ENCODE measurements at places on chromosomes 5 and 9. TPM values are rescaled to one million over a fixed set of nuclear protein-coding genes. Genes with fewer than 3 reads are reported as not detected.

The ZBTB34 gene
- 2.3 TPM for total RNA-seq

The ADAM19 gene
- total RNA-seq = 71.8 TPM

The ADAMTS16 gene
- 2.6 TPM for total RNA-seq

The TNFSF15 gene
- total RNA-seq = 0.06 TPM

DNA sequence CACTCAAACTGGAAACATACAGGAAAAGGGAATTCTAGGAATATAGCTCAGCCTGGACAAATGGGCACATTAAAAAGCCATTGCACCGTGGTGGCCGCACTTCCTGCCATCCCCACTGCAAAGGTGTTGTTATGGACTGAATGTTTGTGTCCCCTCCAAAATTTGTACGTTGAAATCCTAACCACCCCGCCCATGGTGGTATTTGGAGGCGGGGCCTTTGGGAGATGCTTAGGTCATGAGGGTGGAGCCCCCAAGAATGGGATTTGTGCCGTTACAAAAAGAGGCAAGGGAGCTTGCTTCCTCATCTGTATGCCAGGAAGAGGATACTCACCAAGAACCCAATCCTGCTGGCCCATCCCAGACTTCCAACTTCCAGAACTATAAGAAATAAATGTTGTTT is 1.1 kb upstream of the CMBL start:
- no peak for DNase-seq

DNA sequence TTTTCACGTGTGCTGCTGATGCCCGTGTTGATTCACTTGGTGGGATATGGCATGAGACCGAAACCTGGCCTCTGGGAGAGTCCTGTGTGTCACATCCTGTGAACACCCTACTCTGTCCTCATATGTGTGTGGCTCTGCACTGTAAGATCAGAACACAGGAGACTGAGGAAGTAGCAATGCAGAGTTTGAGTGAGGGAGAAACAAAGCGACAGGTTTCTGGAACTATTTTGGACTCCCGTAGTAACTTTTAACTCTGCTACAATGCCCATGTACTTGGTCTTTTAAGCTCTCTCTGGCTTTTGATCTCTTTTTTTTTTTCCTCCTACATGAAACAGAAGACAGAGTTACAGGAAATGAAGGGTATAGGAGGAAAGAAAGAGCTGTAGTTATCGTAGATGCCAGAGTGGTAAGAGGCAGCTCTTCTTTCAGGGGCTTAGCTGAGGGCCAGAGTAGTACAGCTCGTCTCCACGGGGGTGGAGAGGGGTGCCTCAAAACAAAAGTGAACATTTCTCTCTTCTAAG is 26.6 kb downstream of the GRAMD2B start:
- DNase-seq = peak; percentile 83

DNA sequence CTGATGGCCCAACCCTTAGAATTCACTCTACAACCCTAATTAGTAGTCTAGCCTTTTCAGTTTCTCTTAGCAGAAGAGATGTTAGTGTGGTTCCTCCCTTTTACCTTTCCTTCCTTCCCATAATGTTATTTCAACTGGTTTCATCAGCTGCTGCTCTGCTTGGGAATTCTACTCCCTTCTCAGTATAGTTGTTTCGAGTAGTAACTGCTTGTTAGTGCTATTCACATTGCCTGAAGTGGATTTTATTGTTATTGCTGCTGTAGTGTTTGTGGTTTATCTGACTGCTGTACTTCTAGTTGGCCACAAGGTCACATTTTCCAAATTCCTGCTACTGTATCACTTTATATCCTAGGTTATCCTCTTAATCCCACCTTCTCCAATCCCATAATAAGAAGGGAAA is 29.7 kb downstream of the SMIM15 start:
- DNase-seq = peak; percentile 57

Data from LHCN-M2 (cell line).